AG10803 (cell line): ENCODE measurements at places on chromosomes 16 and 17.
A peak's percentile ranks its signal among the peaks of the same experiment; 100 is the strongest.

DNA sequence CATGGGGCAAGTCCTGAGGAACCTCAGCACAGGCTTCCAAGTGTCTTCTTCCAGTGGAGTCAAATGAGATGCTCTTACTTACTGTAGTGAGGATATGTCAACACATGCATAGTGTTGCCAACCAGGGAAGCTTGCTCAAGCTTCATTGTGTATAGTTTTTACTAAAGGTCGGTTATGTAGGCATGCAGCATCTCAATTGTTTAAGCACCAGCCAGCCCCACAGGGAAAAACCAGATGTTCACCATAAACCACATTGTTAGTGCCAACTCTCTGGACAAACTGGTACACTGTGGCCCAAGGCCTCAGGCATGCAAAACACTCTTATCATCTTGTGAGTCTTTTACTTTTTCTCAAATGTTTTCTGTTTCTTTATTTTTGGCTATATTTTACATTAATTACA is 152.1 kb downstream of the PHKB start:
- DNase-seq: peak; percentile 72

- DNase-seq: no peak
These were observed 5.6 kb downstream of the ITGA2B start for GRCh38 chr17:44383861-44384260.

DNA sequence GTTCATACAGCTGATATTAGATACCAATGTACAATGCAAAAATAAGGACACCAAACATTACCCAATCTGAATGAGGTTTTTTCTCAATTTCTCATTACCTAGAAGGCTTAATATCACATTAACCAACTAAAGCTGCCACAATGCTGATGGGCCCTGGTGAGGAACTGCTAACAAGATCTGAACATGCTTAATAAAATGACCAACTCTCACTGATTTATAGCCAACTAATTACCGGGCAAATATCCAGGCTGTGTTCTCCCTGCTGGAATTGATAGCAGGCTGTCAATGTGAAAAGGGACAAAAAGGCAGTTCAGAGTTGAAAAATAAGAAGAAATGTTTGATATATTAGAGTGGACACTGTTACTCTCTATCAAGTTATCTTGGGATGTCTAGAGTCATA is 124.6 kb downstream of the TOX3 start:
- DNase-seq: no peak

- DNase-seq: peak; percentile 81
These were observed 34.1 kb downstream of the EEF2K start for GRCh38 chr16:22240023-22240710.

- DNase-seq: peak; percentile 64
These were observed 26.3 kb downstream of the AARSD1 start for GRCh38 chr17:42937712-42938596.

GRCh38 chr16:22675745-22676540 is 138.0 kb upstream of the HS3ST2 start:
- DNase-seq: no peak
